ENCODE measurements at places on chromosomes 6 and 20.
A peak's percentile ranks its signal among the peaks of the same experiment; 100 is the strongest.

DNA sequence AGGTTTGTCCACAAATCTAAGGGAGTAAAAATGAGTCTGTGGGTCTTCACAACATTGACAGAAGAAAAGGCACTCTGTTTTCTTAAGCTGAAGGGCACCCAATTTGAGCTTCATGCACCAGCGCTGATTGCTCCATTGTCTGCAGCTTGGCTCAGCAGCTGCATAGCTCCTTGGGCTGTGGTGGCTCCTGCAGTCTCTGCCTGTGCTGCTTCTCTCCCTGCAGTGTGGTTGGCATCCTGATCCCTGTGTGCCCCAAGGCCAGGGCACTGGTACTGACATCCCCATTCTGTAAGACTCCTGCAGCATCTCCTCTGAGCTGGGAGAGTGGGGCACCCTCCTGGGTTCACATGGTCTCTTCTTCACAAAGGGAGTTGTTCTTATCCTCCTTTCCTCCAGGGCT lies 83.2 kb upstream of the B3GAT2 start:
- DNase-seq: no peak

DNA sequence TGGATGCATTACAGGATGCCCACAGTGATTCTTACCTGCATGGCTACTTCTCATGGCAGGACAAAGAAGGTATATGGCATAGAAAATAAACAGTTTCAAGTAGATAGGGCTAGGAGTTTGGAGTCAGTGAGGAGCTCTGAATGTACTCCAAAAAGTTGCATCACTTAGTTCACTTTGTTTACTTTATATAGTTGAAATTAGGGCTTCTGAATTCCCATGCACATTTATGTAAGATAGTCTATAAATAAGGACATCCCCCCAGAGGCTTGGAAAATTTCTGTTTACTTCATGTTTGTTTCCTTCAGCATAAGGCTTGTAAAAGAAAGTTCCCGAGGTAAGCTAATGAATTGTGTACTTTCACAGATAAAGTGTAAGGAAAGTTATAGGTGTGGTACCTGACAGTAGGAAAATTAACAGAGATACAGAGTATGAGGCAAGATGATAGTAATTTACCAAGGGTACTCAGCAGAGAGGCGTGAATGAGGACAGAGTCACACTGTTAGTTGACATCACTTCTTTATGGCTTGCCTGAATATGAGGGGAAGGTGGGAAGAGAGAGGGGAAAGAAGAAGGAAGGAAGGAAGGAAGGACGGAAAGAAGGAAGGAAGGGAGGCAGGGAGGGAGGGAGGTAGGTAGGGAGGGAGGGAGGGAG lies 51.1 kb downstream of the ADTRP start:
- DNase-seq: no peak

- DNase-seq: peak; percentile 47
Measured at GRCh38 chr6:151054306-151054705, 185.5 kb upstream of the AKAP12 start.

DNA sequence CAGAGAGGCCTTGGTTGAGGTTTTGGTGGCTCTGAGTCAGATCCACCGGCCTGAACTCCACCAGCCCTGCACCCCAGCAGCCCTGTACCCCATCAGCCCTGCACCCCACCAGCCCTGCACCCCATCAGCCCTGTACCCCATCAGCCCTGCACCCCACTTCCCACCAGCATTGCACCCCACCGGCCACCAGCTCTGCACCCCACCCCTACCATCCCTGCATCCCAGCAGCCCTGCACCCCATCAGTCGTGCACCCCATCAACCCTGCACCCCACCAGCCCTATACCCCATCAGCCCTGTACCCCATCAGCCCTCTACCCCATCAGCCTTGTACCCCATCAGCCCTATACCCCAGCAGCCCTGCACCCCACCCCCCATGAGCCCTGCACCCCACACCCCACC lies 14.3 kb upstream of the CHRNA4 start:
- no peak for DNase-seq

- no peak for DNase-seq
Measured at GRCh38 chr6:48670546-48670945, 559.5 kb upstream of the PTCHD4 start.

DNA sequence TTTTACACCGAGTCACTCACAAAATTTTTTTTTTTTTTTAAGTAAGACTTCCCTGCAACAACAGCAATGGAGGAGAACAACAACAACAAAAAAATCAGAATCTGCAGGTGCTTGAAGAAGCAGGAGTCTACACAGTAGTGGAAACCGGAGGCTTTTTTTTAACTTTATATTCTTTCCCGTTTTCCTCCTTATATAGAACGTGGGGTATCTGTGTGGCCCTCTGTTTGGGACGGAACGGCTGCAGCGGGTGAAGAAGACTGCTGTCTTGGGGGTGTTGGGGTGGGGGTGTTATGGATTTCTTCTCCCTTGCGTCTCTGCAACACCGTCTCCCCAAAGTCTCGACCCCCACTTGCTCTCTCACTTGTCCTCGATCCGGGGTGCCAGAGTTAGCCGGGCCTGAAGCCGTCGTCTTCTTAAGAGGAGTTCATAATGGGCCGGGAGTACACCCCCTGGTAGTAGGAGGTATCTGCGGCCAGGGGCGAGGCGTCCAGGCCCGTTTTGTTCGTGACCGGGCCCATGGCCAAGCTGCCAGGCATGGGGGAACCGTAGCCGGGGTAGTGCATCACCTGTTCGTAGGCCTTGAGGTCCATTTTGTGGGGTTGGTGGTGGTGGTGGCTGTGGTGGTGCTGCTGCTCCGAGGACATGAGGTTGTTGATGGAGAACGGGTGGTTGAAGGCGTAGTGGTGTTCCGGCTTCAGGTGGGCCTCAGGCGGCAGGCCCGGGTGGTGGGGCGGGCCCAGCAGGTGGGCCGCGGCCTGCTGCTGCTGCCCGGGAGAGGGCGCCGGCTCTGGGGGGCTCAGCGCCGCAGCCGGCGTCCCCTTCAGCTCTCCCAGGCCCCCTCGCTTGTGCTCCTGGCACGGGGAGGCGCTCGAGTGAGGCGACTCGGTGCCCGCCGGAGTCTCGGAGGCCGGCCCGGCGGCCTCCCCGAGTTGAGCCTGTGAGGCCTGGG lies 2.7 kb downstream of the FOXA2 start:
- DNase-seq: no peak

GRCh38 chr20:59779656-59780380 lies 153.6 kb downstream of the SYCP2 start:
- DNase-seq: no peak

DNA sequence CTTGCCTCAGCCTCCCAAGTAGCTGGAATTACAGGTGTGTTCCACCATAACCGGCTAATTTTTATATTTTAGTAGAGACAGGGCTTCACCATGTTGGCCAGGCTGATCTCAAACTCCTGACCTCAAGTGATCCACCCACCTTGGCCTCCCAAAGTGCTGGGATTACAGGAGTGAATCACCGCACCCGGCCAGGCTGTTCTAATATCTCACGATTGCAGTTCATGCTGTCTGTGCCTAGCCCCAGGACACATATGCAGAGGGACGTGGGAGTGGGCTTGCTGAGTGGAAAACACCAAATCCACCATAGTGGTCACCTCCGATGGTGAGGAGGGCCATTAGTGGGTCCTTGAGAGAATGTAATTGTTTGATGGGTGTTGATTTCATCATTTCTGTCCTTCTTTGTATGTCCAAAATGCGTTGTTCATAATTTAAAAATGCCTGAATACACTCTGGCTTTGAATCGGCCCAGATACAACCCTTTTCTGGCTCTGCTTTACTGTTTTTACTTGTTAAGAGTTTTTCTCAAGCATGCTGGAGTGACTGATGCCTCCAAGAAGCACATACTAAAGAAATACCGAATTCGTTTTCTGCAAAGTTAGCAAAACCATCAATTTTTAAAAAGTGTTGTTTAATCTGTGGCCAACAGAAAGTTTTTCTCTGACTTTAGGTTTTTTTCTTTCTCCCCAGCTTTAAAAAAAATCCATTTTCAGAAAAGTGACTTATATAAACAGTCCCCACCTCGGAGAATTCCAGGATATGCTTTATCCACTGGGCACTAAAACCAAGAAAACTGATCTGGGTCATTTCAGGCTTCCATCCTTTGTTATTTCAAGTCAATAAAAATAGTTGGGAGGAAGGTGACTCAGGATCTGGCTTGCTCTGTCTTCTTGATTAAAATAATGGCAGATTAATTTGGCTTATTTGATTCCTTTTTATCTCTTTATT lies 18.8 kb upstream of the RALGAPA2 start:
- DNase-seq: no peak

DNA sequence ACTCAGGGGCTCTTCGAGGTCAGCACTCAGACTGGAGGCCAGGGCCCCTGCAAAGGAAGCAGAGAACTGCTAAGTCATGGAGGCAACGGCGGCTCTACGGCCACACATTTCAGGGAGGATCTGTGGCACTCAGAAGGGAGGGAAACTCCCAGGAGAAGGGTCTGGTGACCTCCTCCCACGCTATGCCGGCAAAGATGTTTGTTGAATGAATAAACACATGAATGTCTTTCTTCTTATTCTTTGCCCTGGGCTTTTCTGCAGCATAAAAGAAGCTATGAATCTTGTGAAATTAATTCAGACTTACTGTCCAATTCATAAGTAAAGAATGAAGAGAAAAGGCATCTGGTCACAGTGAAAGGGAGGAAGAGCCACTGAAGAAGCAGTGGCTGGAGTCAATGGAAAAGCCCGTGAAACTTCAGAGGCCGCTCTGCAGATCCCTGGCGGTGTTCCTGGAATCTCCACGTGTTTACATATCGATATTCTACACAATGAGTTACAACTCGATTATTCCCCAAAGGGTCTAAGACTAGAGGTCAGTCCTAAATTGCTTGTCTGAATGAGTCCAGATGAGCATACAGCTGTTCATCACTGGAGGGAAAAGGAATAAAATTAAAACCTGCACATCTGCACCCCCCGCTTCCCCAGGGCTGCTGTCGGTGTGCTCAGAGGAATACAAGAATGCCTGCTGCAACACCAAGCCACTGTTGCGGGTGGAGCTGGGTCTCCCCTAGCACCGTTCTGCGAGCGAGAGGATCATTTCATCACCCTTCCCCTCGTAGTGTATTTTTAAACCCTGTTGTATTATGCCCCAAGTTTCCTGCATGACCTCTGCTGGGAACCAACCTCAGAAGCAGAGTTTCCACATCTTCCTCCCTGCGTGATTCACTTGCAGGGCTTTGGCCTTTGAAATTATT lies 25.6 kb downstream of the INSM1 start:
- peak; percentile 3 for DNase-seq

DNA sequence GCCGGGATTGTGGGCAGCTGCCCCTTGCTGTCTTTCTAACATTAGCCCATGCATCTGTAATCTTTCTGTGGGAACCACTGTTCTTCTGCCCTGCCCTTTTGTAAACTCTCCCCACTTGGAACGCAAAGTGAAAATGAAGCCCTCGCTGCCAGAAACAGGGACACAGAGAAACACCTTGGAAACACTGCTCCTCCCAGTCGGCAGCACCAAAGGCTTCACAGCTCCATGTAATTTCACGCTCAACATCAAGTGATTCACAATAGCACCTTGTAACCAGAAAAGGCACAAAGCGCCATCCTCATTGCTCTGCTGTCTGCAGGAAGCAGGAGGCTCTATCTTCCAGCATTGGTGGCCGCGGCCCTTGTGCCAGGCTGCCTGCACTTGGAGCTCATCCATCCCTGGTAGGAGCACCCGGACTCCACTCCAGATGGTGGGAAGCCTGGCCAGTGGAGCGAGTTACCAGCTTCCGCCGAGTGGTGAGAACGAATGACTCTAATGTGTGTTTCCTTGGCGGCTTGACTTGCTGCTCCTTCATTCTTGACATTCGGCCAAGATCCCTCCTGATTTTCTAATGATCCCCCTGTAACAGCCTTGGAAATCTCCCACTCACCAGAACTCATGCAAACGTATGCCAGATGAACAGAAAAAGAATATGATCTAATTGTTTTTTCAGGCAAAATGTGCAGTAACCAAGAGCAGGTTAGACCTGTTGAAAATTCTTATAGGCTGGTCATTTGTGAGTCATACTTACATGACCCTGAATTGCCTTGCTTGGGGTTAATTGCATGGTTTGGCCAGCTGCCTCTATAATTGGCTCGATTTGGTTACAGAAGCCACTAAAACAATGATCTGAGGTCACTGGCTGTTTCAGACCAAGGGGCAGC lies 169.1 kb upstream of the CDYL start:
- peak; percentile 77 for DNase-seq

- no peak for DNase-seq
Measured at GRCh38 chr6:129320892-129321291, 389.1 kb downstream of the ARHGAP18 start.

- no peak for DNase-seq
Measured at GRCh38 chr6:56420296-56420695, 172.9 kb upstream of the COL21A1 start.

DNA sequence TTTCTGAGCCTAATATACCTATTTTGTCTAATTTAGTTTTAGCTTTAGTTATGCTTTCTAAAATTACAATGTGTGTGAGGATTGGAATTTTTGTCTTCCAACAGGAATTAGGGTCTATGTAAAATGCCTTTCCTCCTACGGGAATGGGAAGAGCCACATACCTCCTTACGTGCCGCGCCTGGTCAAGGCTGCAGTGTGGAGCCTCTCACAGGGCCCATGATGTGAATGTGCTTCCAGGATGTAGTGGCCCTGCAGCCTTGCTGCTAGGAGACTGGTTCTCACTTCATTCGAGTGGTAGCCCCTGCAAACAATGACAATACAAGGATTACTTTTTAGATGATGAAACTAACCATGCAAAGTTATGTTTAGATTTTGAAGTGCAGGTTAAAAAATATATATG lies 110.2 kb downstream of the SOBP start:
- DNase-seq: no peak

- DNase-seq: no peak
Measured at GRCh38 chr20:9180481-9181257, 111.8 kb downstream of the PLCB4 start.

- no peak for DNase-seq
Measured at GRCh38 chr6:166434336-166434735, 51.6 kb upstream of the MPC1 start.

GRCh38 chr6:166583230-166583965 lies 3.1 kb downstream of the RAMACL start:
- no peak for DNase-seq

DNA sequence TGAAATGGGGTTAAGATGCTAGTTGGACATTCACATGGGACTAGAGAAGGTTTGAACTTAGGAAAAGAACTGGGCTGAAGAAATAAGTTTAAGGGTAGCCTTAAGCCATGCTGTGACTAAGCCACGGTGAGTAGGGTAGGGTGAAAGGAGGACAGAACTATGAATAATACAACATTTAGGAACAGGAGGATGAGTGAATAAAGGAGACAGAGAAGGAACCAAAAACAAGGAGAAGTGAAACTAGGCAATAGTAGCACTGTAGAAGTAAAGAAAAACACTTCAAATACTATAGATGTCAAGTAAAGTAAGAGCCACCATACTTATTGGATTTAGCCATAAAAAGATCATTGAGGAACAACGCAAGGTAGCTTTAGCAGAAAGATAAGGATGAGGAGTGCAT lies 111.2 kb downstream of the KCNQ5 start:
- DNase-seq: no peak

DNA sequence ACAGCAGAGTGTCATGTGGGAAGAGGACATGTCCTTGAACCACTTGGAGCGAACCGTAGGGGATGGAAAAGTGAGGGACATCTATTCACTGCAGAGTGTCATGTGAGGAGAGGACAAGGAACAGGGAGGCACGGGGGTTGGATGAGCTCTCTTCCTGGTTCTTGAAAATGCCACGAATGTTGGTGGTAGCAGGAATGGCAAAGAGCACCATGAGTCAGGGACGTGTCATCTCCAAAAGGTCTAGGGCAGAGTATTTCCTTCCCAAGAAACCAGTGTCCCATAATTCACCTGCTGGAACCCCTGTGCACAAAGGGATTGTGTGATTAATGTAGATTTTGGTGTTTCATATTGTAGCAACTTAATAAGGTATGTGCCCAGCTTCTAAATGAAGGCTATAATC lies 136.8 kb downstream of the BFSP1 start:
- DNase-seq: no peak

GRCh38 chr6:136774228-136775041 lies 17.8 kb downstream of the MAP3K5 start:
- peak; percentile 67 for DNase-seq

GRCh38 chr6:74213995-74214394 lies 518.0 kb downstream of the CD109 start:
- DNase-seq: no peak

Measured in fibroblast of skin of right quadriceps (primary cell).